Endothelial cell of umbilical vein (primary cell): ENCODE measurements at places on chromosomes 13 and 19. TPM values are rescaled to one million over a fixed set of nuclear protein-coding genes. Genes with fewer than 3 reads are reported as not detected.

The LYPD3 gene
- polyA plus RNA-seq: 0.37 and 0.52 TPM in 2 replicates

The EPSTI1 gene
- polyA plus RNA-seq: 0.76 and 0.77 TPM in 2 replicates

The NCLN gene
- polyA plus RNA-seq: 97.2 and 112 TPM in 2 replicates

The EDNRB gene
- 1.3 and 1.5 TPM in 2 replicates for polyA plus RNA-seq

The ZNF136 gene
- 0.92 TPM in 2 replicates for polyA plus RNA-seq

The THSD1 gene
- 23.9 and 27.6 TPM in 2 replicates for polyA plus RNA-seq

The ZNF763 gene
- polyA plus RNA-seq: 0.17 and 0.22 TPM in 2 replicates

The ACER1 gene
- polyA plus RNA-seq: 0.04 TPM in 1 of 2 replicates, not detected in the other

DNA sequence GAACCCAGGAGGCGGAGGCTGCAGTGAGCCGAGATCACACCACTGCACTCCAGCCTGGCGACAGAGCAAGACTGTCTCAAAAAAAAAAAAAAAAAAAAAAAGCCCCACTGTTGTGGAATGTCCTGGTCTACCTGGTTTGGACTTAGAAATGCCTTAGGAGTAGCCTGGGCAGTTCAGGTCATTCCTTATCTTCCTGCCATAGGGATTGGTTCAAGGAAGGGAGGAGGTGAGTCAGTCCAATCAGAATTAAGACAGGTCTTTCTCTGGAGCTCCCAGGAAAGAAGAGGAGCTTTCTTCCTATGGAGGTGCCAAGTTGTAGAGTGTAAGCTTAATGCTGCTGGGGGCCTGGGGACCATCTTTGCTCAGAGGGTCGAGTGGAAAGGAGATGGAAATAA is 44.8 kb downstream of the SIPA1L3 start:
- no peak for DNase-seq

- DNase-seq: no peak
These were observed 85.1 kb downstream of the C13orf42 start for GRCh38 chr13:51026016-51026415.

DNA sequence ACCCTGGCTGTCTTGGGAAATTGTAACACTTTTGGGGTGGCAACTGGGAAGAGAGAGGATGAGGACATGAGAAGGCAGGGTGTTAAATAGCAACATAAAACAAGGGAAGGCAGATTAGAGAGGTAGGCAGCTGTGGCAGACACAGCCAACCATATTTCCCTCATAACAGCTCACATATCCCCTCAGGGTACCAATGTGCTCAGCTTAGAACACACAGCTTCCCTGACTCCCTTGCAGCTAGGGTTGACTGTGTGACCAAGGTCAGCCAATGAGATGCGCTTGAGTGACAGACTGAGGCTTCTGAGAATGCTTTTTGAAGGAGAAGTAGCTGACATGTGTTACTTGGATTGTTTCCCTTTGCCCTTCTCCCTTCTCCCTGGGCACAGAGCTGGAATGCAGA is 28.8 kb upstream of the SPATA13 start:
- no peak for DNase-seq

DNA sequence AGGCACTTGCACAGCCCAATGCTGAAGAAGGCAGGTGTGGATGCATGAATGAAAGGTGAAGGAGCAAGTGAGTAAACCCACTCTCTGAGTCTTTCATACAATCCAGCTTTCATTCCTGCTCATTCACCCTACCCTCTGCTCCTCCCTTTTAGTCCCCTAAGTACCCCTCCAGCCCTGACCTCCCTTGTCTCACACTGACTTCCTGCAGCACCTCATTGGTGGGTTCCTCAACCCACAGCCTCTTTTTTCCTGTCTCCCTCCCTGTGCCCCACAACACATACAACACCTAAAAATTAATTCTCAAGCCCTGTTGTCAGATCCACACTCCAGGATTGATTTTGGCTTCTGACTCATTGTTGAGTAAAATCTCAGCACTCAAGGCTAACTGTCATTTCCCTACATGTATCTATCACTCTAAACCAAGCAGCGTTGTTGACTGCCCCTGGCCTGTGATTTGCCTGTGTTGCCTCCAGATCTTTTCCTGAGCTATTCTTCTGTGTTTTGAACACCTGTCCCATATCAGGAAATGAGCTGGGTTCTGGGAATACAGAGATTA is 177.3 kb upstream of the SERP2 start:
- DNase-seq: peak; percentile 5

- DNase-seq: peak; percentile 65
These were observed 34.4 kb downstream of the ITGBL1 start for GRCh38 chr13:101486708-101487437.

- no peak for DNase-seq
These were observed 56.6 kb downstream of the CELF5 start for GRCh38 chr19:3281026-3281425.

DNA sequence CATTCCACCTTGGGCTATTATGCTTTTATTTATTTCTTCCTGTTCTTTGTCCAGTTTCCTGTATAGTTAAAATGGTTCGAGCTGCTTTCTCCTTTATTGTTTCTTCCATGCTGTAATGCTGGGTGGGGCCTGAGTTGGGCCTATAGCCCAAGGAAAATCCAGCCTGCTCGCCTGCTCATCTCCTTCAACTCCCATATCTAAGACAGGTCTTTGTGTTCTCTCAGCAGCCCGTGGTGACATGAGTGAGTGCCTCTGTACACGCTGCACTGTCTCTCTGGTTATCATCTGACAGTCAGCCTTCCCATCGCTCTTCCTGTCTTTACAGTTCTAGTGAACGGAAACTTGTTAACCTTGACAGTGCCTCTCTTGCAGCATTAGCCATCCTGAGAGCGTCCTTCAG is 221.9 kb upstream of the SLC10A2 start:
- no peak for DNase-seq

DNA sequence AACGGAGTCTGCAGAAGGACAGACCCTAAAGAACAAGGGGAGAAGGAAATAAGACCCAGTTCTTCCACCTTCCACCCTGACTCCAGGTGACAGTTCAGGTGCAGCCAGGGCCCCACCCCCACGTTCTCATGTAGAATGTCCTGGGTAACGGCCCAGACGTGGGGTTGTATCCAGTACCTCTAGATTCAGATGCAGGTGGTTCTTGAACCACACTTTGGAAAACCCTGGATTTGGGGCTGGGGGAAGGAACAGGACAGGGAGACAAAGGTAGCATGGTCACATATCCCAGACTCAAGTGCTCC is 2.2 kb downstream of the DMPK start:
- no peak for DNase-seq

- DNase-seq: no peak
These were observed 10.3 kb downstream of the PLD3 start for GRCh38 chr19:40358773-40359172.

- peak; percentile 77 for DNase-seq
These were observed 44.8 kb downstream of the FLT1 start for GRCh38 chr13:28449826-28450773.

- no peak for DNase-seq
These were observed 8.9 kb downstream of the PODNL1 start for GRCh38 chr19:13929340-13929739.

DNA sequence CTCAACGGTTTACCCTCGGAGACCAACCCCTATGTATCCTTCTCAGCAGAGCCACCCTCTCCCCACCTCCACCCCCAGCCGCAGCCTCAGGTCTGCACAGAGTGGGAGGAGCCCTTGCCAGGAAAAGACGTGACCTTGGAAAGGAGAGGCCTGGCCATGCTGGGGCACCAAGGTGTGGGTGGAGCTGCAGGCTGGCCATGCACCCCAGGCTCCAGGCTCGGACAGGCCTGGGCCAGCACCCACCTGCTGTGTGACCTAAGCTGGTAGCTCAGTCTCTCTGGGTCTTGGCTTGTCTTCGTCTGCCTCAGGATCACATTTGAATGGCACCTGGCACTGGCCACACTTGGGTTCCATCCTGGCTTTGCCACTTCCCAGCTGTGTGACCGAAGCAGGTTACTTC is 29.5 kb downstream of the CCDC8 start:
- no peak for DNase-seq

DNA sequence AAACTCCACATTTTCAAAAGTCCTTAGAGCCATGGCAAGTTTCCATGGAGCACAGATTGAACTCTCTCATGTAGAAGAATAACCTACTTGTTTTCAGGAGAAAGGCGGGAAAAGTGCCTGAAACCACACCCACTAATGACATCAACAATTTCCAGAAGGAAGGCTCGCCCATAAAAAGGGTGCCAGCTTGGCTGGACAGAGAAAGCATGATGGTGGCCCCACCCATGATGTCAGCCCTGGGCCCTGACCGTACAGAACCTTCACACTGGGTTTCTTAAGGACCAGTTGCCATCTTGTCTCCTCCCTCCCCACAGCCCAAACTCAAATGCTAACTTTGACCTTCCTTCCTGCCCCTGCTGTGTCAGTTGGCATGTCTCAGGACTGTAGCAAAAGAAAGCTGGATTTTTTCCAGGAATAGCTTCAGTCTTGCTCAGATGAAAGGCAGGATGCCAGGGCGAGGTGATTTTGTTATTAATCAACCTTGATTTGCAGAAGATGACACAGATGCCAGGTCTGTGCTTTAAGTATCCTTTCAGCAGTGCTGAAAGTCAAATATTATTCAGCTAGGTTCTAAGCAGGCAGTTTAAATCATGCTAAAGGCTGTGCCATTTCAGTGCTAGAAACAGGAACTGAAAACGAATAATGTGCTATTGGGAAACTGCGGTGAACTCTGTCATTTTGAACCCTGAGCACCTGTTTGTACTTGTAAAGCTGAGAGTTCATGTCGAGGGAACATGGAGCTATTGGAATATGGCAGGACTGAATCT is 89.5 kb upstream of the RFC3 start:
- DNase-seq: peak; percentile 28

- DNase-seq: no peak
These were observed 74.7 kb upstream of the TEX29 start for GRCh38 chr13:111245576-111246384.

- DNase-seq: no peak
These were observed 14.4 kb upstream of the RFXAP start for GRCh38 chr13:36804588-36804987.

DNA sequence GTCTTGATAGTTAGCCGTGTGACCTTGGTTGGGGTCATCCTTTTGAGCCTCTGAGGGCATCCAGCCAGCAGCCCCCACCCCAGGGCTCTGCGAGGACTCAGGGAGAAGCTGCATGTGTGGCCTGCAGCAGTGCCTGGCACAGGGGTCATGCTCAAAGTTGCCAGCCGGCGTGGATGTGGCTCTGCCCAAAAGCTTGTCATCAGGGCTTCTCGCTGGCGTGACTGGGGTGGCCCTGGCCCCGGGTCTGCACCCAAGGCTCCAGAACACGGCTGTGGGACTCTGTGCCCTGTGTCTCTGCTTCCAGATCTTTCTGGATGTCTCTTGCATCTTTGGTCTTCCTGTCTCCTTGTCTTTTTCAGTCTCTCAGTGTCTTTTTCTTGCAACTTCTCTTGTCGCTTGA is 90.9 kb downstream of the RYR1 start:
- no peak for DNase-seq

DNA sequence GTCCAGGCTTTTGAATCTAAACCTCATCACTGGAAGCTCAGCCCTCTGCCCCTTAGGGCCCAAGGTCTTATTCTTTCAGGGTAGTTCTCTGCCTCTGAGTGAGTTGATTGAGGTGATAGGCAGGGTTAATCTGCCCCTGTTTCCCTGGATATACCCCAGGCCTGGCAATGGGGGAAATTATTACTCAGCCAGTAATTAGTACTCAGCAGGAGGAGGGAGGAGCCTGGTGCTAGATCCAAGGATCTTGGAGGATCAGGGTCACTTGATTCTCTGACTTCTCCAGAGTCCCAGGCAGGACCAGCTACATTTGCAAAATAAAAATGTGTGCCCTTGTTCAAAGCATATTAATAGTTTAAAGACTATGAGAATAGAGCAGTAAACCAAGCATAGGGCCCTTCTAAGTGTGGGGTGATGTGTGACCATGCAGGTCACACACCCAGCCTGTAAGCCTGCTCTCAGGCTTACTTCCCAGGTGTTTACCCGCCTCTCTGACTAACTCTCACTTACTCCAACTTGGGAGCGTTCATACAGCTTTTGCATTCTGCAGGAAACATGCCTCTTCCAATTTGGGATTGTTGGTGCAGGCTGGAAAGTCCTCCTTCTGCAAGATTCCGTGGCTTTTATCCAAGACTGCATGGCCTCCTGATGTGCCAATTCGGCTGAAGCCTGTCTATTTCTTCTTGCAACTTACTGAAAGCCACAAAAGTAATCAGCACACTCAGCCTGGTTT is 7.9 kb upstream of the STK24 start:
- DNase-seq: no peak

DNA sequence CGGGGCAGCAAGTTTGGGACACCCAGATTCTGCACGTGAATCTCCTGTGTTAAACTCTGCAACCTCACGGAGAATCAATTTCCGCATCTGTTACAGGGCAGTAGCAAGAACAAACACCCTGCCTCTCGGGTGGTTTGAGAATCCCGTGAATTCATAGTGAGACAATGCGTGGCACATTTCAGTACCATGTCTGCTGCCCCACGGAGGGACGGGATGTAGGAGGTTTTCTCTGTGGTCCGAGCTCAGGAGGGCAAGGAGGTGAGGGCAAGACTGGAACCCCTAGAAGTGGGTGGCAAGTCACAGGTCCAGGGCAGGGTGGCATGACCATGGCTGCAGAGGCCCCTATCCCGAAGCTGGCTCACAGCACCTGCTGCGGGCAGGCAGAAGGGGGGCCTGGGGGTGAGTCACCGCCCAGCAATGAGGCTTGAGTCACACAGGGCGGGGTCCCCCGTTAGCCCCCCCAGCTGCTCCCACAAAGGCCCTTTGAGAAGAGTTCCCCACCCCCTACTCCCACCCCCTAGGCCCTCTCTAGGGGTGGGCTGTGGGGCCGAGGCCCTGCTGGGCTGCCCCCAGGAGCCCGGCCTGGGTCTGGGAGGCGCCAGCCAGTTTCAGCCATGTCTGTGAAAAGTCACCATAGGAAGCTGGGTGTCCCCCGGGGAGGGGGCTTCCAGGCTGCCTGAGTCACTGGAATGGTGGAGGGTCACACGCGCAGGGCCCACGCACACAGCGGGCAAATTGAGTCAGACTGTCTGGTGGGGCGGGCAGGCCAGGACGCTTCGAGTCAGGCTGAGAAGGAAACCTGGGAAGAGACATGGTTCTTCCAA is 25.8 kb upstream of the NANOS3 start:
- DNase-seq: peak; percentile 94

- peak; percentile 52 for DNase-seq
These were observed 3.6 kb downstream of the CD37 start for GRCh38 chr19:49338691-49339300.

GRCh38 chr19:51246164-51246552 is 4.7 kb upstream of the SIGLECL1 start:
- DNase-seq: no peak

DNA sequence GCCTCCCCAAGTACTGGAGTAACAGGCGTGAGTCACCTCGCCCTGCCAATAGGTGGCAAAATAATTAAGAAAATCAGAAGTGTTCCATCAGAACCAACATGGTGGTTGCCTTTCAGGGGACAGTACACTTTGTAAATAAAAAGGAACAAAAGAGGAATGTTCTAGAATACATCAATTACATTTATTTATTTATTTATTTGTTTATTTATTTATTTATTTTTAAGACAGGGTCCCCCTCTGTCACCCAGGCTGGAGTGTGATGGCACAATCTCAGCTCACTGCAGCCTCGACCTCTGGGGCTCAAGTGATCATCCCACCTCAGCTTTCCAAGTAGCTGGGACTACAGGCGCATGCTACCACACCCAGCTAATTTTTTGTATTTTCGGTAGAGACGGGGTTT is 12.9 kb upstream of the TYROBP start:
- no peak for DNase-seq
